ENCODE measurements at places on chromosomes 7 and 10.

DNA sequence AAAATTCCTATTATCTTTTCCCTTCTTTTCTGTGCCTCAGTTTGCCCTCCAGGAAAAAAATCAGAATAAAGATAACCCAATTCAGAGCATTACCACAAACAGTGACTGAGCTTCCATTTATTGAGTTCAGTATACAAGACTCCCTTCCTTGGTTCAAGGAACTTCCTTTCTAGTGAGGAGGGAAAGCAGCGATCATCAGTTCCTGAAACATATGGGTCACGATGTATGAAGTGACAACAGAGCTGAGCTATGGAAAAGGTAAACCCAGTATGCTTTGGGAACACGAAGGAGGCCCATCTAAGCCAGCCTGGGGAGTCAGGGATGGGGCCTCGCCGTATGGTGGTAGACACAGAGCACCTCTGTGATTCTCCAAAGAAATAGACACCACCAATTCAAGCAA is 15.8 kb downstream of the C10orf71 start:
- no peak for DNase-seq

DNA sequence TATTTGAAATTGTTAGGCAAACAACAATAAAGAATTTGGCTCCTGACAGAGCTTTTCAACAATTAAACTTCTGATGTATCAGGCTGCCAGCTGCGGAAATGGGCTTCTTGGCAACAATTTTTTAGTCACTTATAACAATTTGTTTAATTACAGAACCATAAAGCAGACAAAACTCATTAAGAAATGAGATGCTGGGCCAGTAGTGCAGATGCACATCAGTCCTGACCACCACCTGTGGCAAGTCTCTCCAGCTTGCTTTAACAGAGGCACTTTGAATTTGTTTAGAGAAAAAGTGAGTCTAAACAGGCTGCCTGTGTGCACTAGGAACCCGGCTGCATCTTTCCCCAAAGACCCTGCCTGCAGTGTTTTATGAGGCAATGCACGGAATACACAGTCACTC is 1124.4 kb downstream of the NXPH1 start:
- no peak for DNase-seq

DNA sequence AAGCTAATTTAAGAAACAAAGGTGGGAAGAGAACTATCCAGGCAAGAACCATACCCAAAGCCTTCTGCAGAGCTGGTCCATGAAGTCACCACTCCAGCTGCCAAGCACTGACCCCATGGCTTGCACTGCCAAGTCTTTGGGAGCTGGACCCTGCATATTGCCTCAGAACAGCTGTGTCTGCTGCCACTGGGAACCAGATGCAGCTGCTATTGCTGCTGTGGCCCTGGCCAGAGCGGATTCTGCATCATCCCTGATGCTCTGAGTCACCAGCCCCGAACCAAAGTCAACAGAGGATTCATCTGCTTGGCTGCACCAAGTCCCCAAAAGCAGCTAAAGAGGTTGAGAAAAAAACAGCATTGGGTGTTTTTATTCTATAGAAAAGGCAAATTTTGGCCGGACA is 39.2 kb upstream of the GSAP start:
- DNase-seq, result peak; percentile 95

DNA sequence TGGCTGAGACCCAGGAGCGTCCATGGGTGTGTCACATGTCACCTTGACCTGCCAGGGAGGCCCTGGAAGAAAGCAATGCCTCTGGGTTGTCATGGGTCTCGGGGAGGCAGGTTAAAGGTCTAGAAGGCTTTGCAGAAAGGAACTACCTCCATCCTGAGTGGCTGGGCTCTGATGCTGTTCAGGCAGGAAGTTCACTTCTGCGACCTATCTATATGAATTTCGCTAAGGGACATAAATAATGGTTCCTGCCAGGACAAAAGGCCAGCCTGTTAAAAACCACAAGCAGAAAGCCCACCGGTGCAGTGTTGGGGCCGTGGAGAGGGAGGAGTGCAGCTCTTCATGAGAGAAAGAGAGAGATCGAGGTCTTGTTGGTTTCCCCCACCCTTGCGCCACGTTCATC is 182.9 kb downstream of the PTPN20 start:
- no peak for DNase-seq

DNA sequence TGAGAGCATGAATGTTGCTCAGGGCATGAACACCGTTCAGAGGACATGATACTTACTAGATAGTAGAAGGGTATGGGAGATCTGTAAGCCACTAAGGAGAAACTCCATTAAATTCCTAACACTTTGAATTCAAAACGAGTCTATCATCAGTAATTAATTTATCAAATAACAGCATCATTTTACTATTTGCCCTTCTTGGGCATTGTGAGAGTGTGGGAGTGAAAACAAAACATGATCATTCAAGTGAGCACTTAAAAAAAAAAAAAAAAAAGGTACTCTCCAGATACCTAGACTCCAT is 20.5 kb upstream of the ASB15 start:
- DNase-seq, result no peak

DNA sequence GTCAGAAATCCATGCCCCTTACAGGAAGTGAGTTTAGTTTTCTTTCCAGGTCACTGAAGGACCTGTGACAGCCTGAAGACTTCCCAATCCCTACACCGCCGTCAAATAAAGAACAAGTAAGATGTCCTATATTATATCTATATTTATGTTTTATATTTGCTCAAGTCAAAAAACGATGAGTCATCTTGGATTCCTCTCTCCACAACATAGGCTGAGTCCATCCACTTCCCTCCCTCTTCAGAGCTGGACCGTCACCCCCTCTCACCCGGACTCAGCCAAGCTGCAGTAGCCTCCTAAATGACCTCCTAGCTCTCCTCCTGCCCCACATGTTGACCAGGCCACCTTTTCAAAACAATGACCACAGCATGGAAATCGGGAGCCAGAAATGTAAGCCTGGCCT is 53.5 kb downstream of the GLI3 start:
- no peak for DNase-seq

- DNase-seq, result no peak
Observed at GRCh38 chr10:70481831-70482530, 3.4 kb downstream of the PALD1 start.

- no peak for DNase-seq
Observed at GRCh38 chr7:144720710-144721109, 115.1 kb downstream of the TPK1 start.

DNA sequence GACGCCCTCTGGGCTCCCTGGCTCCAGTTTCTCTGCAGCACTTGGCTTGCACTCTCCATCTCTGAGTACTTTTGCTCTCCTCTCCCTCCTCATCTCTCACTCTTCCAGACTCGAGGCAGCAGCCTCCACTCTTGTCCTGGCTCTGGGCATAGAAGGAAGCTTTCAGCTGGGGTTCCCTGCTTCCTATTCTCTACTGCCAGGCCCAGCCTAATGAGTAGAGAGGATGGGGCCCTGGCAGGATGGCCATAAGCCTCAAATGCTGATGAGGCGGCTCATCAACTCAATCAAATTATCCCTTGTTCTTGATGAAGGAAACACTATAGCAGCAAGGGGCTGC is 55.8 kb downstream of the NEURL1 start:
- no peak for DNase-seq
